Hepatic stellate cell (primary cell): ENCODE measurements at places on chromosomes 16 and 17.
A peak's percentile ranks its signal among the peaks of the same experiment; 100 is the strongest.

- DNase-seq = no peak
These were observed 4.3 kb downstream of the DUS1L start for GRCh38 chr17:82061047-82061925.

DNA sequence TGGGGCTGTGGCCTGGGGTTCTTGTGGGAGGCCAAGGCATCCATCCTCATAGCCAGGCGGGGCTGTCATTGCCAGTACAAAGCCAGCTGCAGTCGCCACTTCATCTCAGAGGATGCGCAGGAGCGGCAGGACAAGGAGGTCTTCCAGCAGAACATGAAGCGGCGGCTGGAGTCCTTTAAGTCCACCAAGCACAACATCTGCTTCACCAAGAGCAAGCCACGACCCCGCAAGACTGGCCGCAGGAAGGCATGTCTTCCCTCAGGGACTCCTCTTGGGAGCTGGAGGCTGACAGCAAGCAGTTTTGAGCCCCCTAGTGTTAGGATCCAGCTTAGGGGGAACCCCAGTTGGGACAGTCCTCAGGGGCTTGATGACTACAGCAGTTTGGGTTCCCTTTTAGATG is 15.1 kb upstream of the PLEKHG4 start:
- no peak for DNase-seq

GRCh38 chr16:54928411-54929089 is 2.1 kb upstream of the IRX5 start:
- no peak for DNase-seq

DNA sequence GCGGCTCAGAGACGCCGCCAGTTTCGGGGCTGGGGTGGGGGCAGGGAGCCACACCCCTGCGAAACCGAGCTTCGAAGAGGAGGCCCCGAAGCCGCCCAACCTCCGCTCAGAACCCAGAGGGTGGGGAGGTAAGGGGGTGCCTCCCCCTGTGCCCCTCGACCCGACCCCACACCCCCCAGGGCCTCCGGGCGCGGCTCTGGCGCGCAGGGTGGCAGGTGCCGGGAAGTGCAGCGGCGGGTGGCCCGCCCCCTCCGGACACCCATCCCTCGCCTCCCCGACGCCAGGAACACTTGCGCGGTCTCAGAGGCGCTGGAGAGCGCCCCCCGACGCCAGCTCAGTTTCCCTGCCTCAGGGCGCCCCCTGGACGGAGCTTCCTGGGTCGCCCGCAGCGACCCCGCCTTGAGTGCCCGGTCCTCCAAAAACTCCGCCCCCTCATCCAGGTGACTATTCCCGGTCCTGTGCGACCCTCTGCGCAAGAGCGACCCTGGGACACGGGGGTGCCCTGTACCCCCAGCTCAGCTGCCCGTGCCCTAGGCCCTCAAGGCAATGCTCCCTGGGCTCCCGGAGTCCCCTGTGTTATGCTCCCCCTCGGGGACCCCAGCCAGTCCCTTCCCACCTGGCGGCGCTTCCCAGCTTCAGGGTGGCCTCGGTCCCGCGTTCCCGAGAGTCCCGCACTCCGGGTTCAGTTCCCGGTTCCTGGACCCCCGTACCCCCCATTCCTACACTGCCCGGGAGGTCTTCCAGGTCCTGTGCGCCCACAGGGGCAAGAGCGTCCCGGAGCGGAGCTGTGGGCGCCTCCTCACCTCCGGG is 562 bp downstream of the PPL start:
- no peak for DNase-seq

DNA sequence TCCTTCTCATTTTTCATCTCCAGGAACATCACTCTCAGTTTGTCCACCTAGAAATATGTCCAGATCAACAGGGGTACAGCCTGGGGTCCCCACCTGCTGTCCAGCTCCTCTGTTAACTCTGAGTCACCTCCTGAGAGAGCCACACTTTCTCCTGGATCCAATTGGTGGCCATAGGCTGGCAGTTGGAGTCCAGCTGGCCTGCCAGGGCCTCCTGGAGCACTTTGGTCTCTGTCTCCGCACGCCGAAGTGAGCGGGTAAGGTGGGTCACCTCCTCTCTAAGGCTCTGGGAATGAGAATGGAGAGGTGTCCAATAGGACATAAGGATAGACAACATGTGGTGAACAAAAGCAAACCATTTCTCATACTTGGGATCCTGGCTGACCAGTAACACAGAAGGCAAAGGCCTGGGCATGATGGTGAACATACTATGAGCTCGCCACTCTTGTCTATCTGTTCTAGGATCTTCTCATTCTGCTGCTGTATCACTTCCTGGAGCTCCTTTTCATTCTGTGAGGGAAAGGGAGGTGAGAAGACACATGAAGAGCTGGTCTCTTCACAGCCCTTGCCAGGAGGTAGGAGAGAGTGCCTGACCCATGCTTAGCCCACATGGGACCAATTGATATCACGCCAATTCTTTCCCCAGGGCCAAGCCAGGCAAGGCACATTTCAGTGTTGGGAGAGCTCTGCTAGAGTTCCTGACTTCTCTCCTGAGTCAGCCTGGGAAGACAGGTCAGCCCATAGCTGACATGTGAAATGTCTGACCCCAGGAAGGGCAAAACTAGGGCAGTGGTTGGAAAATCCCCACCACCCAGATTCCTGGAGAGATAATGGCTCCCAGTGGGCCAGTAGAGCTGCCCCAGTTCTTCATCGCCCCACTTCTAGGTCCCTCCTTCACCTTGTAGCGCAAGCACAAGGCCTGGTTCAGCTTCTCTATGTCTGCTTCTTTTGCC is 1.8 kb upstream of the ALDOC start:
- DNase-seq = no peak

DNA sequence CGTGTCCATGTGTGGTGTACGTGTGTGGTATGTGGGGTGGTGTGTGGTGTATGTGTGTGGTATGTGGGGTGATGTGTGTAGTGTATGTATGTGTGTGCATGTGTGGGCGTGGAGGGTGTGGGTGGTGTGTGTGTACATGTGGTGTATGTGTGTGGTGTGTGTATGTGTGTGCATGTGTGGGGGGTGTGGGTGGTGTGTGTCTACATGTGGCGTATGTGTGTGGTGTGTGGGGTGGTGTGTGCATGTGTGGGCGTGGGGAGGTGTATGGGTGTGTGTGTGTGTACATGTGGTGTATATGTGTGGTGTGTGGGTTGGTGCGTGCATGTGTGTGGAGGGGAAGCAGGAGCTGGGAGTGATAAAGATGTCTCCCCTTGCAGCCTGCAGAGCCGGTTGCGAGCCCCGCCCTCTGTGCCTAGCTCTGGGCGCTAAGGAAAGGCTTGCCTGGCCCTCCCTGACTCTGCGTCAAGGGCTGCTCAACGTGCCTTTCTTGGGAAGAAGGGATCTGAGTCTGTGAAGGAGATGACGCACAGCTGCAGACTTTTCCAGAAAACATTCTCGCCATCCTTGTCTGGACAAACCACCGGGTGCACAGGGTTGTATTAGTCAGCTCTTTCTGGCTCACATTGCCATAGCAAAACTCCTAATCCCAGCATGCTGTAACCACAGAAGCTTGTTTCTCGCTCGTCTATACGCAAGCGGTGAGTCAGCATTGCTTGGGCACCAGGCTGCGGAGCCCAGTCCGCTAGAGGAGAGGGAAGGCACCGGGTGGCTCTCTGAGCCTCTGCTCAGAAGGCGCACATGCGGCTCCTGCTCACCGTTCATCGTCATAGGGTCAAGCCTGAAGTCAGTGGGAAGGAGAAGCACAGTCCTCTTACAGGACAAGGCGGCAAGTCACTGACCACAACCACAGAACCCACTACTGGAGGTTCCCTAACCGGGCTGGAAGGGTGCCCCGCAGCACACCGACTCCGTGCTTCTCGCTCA is 2.0 kb upstream of the CD300H start:
- no peak for DNase-seq

- DNase-seq = peak; percentile 40
These were observed 541 bp downstream of the ZNF18 start for GRCh38 chr17:11996722-11997146.

DNA sequence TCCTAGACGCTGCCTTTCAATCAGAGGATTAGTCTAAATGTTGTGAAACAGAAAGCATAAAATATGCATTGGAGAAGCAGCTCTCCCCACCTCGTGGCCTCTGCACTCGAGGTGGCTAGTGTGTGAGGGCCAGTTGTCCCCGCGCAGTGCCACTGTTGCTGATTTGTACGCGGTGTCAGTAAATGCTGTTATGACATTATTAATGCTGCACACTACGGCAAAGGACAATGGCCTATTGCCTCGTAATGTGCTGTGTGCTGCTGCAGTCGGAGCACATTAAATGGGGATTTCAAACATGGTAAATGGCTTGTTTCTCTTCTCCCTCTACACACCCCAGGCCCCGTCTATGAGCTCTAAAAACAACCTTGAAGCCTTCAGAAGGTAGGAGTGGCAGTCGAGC is 5.7 kb upstream of the MGAT5B start:
- DNase-seq = no peak

GRCh38 chr16:68339214-68339613 is 28.4 kb downstream of the PRMT7 start:
- no peak for DNase-seq

DNA sequence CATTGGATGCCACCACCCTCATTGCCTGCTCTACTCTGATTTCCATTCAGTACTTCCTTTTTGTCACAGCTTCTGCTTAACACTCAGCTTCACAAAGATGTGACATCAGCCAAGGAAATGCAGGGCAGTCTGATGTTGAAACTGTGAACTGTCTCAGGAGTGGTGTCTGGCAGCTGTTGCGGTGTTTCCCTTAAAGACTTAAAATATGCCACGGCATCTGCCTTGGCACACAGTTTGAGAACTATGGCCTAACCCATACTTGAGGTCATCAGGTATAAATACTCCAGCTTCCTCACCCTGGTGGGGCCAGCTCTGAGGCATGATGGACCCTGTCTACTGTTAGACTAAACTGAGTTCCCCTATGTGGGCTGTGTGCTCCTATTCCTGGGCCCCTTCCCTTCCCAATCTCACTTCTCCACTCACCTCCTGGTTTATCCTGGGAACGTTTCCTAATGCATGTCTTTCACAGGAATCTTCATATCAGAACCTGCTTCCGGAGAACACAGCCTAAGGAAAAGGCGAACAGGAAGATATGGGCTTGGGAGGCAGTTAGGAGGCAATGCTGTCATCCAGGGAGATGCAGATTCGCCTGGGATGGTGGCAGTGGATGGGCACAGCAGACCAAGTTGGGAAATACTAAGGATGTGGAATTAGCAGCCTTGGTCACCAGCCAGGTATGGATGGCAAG is 96.5 kb downstream of the WSCD1 start:
- no peak for DNase-seq

- no peak for DNase-seq
These were observed 15.2 kb downstream of the CARHSP1 start for GRCh38 chr16:8853611-8854010.

GRCh38 chr17:2250140-2251095 is 53.2 kb downstream of the SMG6 start:
- DNase-seq = peak; percentile 69

DNA sequence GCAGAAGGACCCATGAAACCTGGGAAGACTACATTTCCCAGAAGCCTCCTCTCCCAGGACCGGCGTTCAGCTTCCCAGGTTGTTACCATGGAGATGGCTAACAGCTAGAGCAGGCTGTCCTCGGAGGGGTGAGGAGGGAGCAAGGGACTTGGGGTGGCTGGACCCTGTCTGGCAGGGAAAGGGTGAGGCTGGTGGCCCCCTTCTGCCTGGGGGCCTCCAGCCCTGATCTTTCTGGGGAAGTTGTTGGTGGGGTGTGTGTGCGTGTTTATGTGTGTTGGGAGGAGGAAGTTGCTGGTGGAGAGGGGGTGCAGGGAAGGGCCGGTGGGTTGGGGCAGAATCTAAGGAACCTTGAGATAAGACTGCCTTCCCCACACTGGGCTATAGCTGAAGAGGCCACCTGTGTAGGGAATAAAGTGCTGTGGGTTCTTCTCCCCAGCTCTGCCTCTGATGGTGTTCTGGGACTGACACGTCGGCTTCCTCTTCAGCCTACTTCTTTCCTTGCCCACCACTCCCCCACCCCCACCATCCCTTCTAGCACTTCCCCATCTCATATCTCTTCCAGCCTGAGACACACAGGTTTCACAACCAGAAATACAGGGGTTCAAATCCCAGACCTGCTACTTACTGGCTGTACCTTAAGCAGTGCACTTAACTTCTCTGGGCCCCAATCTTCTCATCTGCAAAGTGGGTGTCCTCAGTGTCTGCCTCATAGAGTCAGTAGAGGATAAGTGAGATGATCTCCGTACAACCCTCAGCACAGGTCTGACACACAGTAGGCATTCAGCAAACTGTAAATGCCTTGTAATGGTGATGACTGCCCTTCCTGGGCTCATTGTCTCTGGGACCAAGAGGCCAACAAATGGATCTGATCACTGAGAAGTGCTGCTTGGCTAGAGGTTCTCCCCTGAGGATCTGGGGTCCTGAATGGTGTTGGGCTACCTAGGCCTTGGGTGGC is at the start of gene DRC7:
DRC7 (plus strand) TSS at position 82 of the 955 bp plus-strand sequence. CDS start 3,144 bp downstream, outside the sequence.
- peak; percentile 71 for DNase-seq

DNA sequence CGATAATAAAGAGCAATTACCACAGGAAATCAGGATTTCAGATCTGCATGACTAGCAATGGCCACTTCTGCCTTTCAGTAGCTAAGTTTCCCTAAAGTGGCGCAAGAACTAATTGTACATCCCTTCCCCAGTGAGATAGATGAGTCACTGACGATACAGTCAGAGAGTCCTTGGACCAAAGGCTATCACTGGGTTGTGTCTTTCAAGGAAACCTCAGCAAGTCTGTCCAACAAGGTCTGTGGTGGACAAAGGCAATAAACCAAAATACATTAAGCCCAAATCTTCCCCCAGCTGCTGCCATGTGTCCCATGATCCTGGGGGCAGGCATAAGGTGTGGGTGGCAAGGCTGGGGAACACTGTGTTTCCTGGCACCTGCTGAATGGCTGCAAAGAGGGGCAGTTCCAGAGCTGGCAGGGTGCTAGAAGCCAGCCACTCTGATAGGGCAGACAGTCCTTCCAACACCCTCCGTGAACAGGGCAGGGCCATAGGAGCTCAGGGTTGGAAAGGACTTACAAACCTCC is 20.5 kb upstream of the MTMR4 start:
- DNase-seq = no peak

GRCh38 chr16:71498031-71498430 is 8.9 kb upstream of the ZNF19 start:
- no peak for DNase-seq

GRCh38 chr16:57134982-57135381 is 42.6 kb downstream of the CPNE2 start:
- DNase-seq = no peak

DNA sequence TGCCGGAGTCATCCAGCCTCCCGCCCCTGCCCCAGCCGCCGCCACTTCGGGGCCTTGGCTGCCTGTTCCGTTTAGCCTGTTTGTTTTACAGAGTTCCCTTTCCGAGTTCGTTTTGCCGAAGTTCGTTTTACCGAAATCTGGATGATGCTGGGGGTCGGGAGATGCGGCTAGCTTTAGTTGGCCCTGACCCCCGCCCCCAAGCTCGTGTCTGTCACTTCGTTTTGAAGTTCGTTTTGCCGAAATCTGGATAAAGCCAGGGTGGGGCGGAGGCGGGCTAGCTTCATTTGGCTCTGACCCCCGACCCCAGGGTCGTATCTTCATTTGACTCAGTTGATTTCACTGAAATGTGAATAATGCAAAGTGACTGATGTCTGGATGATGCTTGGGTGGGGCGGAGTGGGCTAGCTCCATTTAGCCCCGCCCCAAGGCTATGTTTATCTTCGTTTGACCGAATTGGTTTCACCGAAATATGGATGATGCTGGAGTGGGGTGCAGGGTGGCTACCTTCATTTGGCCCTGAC is 591 bp downstream of the PSMD7 start:
- peak; percentile 44 for DNase-seq
